ENCODE measurements at places on chromosomes 4 and X. TPM values are rescaled to one million over a fixed set of nuclear protein-coding genes. Genes with fewer than 3 reads are reported as not detected.

- no peak for DNase-seq
Measured at GRCh38 chr4:30616942-30617646, 103.1 kb upstream of the PCDH7 start.

DNA sequence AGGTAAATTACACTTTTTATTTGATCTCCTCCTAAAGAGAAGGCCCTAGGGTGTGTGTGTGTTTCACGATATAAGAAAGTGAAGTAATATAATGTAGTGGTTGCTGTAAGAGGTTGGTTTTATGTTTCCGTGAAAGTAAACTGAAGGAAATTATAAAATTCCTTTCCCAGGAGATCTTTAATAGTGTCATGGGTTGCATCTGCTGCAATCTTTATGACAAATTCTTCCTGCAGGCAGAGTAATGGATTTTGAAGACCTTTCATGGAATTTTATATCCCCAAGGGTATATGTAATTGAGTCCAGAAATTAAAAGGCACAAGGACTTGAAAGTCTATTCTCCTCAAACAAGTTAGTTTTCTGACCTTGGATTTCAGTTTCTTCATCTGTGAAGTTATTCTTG is 538.6 kb downstream of the ANKRD50 start:
- no peak for DNase-seq

- no peak for DNase-seq
Measured at GRCh38 chr4:10007793-10008608, 13.3 kb downstream of the SLC2A9 start.

DNA sequence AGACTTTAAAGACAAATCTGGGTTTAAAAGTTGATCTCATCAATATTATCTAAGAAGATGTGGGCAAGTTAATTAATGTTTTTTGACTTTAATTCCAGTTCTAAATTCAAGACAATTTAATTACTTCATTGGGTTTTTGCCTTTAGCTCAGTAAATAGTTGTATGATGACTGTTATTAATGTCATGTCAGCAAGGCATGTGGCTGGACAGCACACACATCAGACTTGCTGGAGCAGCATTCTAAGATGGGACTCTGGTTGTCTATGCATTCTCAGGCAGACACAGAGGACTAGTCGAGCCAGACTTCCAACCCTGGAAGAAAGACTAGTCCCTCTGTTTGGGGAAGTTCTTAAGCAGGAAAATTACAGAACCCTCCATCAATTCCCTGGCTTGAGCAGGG is 180.7 kb upstream of the GK2 start:
- DNase-seq: no peak

NWD2 gene
- not detected for total RNA-seq

TCP11X2 gene
- not detected for total RNA-seq

GRCh38 chr4:182825003-182825402 is 92.2 kb downstream of the DCTD start:
- DNase-seq: no peak

DNA sequence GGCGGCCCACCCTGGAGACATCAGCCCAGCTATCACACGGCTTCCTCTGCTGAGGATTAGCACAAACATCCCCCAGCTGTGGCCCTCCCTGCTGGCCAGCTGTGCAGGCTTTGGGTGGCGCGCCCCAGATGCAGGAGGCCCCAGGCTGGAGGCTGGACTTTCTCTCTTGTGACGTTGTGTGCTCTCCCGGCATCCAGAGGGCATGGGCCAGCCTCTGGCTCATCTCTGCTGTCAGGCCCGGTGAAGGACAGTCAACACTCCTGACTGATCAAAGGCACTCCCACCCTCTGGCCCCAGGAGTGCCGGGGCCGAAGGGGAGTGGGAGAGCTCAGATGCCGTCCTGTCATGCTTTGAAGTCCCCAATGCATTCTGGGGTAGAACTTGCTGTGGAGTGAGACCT is 29.9 kb upstream of the PJA1 start:
- DNase-seq: no peak

GRCh38 chr4:107725281-107725859 is 5.3 kb upstream of the PAPSS1 start:
- no peak for DNase-seq

DNA sequence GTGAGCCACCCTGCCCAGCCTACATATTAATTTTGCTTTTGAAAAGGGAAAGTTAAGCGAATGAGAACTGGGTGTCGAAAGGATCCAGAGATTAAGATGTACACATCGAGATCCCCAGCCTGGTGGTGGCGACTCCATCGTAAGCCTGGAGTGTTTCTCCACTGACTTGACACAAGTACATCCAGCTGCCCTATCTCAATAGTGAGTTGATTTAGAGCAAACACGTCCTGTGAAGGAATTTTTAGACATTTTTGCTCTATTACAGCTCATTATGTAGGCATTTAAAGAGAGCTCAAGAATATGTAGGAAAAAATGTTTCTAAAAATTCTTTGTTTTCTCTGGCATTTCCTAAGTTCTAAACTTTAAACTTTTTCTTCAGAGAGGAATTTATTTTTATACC is 11.7 kb upstream of the CLDN34 start:
- DNase-seq: no peak

- no peak for DNase-seq
Measured at GRCh38 chr4:85681221-85681657, 206.3 kb downstream of the ARHGAP24 start.

ARHGAP4 gene
- total RNA-seq: 96.7 TPM

MTNR1A gene
- not detected for total RNA-seq

DNA sequence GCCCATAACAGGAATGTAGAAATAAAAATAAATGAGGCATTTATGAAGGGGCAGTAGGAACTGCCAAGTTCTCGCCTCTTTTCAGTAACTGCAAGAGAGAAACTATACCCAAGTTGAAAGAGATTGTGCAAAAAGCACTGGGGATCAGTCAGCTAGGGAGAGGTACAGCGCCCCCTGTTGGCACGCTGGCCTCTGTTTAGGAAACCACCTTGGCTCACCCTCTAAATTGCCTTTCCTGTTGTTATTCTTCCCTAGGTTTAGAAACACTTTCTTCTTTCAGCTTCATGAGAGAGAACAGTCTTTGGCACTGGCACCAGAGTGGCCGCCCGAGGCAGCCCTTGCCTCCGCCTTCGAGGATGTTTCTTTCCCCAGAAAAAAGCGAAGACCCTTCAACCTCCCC is 348.5 kb downstream of the MID1IP1 start:
- peak; percentile 58 for DNase-seq

ADGRG2 gene
- not detected for total RNA-seq

DNA sequence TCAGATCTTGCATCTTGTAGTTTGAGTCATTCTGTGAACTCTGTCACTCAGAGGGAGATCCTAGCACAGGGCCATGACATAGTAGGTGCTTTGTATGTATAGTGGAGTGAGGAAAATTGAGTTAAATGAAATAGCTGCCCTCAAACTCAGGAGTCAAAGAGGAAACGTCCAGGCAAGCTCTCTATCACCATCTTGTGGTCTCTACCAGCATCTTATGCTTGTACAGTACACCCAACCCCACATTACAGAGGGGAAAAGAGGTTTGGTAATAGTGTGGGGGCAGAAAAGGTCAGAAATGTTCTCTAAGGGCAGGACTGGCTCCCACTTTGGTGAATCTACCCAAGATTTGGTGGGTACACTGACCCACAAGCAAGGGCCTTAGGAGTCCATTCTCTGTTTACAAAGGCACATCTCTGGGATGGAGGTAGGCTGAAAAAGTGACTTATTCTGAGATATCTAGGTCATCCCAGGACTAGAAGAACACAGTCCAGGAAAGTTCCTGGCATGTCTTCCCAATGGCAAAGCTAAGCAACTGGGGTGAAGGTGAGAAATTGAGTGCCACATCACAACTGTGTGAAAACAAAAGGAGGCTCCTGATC is 131.8 kb downstream of the OR13H1 start:
- no peak for DNase-seq

Data from activated T-cell treated with anti-CD3 and anti-CD28 coated beads, Interleukin-2, amount 50 U/mL, for 4 hours (primary cell).